ENCODE measurements at places on chromosomes 7 and 10.
A peak's percentile ranks its signal among the peaks of the same experiment; 100 is the strongest.

DNA sequence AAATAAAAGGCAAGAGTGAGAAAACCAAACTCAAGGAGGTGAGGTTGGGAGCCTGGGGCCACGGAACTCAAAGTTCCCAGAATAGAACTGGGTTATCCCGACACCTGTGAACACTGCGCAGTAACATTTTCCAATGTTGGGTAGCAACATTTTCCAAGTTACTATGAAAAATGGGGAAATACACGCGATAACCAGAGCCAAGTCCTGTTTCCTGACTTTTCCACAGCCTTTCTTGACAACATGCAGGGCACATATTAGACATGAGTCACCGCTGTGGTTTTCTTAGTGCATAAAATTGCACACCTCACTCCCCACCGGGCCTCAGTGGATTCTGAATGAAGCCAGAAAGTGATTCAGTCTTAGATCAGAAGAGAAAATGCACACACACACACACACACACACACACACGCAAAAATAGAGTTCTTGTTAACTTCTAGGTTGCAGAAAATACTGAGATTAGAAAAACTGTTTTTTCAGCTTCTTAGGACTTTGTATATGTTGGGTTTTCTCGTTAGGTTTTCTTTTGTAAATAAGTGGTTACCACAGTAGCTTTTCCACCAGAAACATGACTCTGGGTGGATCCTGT, 70.0 kb downstream of the CAMK1D start:
- peak; percentile 99 for DNase-seq

DNA sequence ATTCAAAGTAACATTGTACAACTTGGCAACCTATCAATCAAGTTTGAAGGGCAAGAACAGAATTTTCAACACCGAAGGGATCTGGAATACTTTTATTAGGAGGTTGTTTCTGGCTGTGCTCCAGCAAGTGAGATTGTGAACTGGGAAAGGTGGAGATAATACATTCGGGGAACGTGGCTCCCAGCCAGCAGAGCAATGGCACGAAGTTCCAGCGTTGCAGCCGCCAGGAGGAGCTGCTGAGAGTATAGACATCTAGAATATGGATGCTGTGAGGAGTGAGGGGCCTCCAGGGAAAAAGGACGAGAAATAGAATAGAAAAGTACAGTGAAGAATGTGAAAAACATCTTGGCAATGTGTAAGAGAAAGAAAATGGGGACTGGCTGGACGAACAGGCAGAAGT, 69.5 kb downstream of the TCERG1L start:
- no peak for DNase-seq

GRCh38 chr7:121107923-121108498, 119.5 kb downstream of the CPED1 start:
- peak; percentile 71 for DNase-seq

DNA sequence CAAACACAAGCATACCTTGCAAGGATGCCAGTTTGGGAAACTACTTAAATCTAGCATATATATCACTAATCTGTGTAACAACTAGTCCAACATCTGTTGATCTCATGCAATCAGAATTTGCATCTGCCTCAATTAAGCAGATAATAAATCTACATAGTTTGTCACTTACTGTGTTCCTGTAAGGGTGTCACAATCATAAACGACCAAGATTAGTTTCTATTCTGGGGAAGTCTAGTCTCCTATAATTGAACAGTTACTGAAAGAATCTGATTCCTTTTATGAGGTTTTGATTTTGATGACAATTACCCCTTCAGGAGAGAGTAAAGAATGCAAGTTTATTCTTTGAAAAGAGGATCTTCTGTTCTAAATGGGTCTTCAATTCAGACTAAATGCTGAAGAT, 85.5 kb upstream of the LRRN3 start:
- no peak for DNase-seq

DNA sequence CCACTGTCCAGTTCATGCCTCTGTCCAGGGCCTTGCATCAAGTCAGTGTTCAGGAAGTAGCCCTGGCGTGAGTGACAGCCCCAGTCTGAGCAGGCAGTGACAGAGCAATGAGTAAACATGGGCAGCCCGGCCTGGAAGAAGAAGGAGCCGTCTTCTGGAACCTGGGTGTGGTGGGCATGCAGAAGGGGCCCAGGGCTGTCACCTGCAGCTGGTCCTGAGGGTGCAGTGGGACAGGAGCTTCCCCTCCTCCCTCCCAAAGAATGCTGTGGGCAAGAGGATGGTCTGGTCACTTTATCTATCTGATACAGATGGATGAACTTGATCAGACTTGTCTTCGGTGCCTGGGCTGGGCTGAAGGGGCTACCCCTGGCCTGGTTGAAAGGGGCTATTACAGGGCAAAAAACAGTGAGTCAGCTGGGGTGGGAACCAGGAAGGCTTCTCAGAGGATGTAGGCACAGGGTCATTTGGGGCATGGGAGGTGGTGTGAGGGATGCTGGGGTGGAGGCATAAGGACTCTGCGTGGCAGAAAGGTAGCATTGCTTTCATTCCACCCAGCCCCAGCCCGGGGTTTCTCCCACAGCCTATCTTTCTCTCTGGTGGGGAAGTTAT, 42.7 kb upstream of the PPIF start:
- DNase-seq = no peak

DNA sequence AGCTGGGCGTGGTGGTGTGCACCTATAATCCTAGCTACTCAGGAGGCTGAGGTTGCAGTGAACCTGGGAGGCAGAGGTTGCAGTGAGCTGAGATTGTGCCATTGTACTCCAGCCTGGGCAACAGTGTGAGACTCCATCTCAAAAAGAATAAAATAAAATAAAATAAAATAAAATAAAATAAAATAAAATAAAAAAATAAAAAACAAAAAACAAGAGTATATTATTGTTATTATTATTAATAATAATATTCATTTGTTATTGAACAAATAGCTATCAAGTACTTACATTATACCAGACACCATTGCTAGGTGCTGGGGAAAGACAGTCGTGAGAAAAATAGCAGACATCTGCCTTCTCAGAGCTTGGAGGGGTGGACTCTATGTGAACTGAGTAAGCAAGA, 24.1 kb downstream of the PAX2 start:
- DNase-seq = no peak

DNA sequence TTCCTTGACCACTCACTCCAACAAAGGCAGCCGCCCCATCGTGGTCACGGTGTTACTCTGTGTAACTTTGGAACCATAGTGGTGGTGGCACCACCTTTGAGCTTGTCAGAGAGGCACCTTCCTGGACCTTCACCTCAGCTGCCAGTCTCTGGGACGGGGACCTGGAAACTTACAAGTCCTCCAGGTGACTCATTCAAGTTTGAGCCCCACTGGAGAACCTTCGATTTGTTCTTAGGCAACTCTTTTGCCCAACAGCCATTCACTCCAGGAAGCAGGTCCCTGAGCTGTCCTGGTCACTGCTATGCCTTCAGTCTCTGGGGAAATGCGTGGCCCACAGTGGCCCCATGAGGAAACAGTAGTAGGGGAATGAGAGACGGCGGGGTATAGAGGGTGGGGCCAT, 17.2 kb downstream of the STX1A start:
- DNase-seq = no peak

- DNase-seq = no peak
Observed at GRCh38 chr7:96738705-96739104, 29.1 kb upstream of the SEM1 start.

GRCh38 chr10:86451604-86451960, 70.0 kb downstream of the WAPL start:
- no peak for DNase-seq

GRCh38 chr7:44285561-44285960, 39.8 kb downstream of the CAMK2B start:
- no peak for DNase-seq

DNA sequence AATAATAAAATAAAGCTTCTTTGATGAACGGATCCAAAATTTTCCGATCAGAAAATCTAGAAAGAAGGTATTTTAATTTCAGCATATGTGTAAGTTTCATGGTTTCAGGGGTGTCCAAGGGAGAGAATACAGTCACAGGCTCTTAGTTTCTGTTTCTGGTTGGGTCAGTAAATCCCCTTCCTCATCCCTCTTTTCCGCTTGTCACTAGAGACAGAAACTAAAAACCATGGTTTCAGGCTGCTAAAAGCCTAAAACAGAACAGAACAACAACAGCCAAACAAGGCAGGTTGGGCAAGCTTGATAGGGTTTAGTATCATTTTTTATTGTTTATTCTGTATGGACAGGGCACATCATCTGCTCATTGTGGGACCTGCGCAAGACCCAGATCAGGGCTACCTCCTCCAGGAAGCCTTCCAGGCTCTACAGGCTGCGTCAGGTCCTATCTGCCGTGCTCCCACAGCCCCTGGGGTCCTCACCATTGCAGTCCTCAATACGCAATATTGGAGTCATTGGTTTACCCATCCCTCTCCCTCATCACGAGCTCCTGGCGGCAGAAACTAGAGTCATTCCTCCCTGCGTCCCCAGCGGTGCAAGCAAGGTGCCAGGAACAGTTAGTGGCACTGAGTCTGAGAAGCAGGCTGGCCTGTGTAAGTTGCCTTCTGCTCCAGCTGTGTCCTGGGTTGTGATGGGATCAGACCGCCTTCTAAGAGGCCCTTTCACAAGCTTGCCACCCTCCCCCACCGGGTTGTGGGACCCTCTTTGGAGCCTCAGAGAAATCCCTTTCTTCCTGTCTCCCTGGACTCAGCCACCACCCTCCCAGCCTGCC, 70.2 kb upstream of the CUX1 start:
- no peak for DNase-seq

DNA sequence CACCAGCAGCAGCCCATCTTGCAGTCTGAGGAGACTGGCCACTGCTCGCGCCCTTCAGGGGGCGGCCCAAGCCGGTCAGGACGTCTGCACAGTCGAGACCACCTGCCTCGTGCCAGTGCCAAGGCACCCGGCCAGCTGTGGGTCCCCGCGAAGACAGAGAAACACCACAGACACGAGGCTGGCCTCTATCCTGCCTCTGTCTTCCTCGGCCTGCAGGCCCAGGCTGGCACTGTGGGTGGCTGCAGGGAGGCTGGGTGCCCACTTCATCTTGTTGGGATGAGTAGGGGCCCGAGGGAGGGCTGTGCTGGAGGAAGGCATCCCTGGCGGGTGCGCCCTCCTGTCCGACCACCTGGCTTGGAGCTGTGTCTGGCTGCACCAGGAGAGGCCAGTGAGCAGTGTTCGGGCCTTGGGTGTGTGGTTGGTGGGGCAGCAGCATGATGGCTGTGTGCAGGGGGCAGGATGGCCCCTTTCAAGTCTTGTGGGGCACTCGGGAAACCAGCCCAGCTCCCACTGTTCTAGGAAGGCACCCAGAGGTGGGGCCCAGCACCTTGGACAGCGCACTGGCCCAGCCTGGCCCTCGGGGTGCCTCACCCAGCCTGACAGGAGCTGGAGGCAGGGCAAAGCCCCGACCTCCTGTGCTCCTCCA, 7.3 kb downstream of the DPYSL4 start:
- DNase-seq = peak; percentile 12

- no peak for DNase-seq
Observed at GRCh38 chr7:155848691-155849669, 36.7 kb upstream of the SHH start.

DNA sequence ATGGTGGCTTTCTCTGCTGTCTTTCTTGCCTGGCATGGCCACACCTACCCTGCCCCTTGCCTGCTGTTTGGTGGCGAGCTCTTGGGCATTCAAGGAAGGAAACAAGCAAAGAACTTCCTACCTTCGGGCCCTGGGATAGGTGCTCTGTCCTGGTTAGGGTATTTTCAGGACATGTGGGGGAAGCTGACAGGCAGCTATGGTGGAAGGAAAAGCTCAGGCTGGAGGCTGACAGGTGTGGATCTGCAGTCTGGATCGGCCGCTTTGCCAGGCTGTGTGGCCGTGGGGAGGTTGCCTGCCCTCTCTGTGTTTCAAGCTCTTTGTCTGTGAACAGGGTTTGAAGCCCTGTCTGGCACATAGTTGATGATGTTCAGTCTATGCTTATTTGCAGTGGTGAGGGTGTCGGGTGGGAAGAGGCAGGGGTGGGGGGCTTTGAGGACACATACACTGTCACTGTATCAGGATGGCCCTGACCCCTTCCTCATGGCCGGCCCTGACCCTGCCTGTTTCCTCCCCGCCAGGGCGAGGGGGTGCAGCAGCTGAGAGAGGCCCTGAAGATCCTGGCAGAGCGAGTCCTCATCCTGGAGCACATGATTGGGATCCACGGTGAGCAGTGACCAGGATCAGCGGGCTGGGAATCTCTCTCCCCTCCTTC, 73.7 kb downstream of the MYL10 start:
- no peak for DNase-seq

DNA sequence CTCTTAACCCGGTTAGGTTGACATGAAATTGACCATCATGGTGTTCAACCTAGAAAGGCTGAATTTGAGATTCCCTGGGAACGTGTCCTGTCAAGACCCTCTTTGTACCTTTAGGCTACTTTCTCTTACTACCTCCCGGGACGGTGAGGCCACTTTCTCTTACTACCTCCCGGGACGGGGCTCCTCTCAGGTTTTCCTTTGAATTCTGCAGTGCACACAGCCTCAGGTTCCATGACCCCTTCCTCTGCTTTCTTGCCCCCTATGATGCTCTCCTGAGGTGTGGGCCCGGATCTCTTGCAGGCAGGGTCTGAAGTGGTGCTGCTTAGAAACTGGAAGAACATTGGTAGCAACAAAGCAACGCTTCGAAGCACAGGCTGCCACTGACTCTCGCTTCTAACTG, 155.3 kb downstream of the CAMK1D start:
- no peak for DNase-seq

DNA sequence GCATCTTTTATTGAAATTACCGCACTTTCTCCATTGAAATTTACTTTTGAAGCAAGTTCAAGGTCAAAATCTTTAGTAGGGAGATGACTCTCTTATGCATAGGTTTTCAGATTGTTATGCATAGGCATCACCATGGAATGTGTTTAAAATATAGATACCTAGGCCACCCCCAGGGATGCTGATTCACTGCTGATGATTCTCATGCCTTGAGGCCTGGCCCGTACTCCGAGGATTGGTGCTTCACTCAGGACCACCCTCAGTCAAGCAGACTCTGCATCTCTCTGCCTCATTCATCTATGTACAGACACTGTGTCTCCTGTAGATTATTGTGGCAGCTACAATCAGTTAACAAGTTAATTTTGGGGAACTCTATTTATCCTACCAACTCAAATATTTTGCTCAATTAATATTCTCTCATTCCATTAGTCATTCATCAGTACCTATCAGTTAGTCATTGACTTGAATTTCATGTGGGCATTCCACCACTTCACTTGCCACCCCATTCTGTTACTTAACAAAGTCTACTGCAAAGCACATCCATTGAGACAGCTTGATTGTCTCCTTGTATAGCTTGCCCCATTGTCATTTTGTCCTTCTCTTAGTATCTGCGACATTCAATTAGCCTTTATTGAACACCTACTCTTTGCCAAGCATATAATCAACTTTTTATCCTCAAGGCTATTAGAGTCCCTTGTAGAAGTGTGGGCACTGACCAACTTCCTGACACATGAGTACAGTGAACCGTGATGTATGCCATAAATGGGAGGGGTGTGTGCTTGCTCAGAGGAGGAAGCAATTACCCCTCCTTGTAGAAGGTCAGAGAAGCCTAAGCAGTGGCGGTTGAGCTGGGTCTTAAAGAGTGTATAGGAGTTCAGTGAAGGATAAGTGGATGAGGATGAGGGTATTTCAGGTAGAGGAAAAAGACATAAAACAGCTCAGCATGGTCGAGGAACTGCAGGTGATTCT, 255.6 kb upstream of the BMPER start:
- DNase-seq = no peak

GRCh38 chr10:98446151-98446660, 529 bp downstream of the HPS1 start:
- peak; percentile 20 for DNase-seq
